Mucosa of gallbladder (tissue), 1 donor: ENCODE measurements at places on chromosomes 12 and 14. TPM values are rescaled to one million over a fixed set of nuclear protein-coding genes. Genes with fewer than 3 reads are reported as not detected.

The GPR162 gene
- total RNA-seq: 12.3 TPM

The NIN gene
- 28.3 TPM for total RNA-seq

The PRIMA1 gene
- 5.0 TPM for total RNA-seq

The ANKRD13A gene
- total RNA-seq: 54.3 TPM

The BCL2L14 gene
- total RNA-seq: 13.5 TPM

The TSPAN19 gene
- total RNA-seq: not detected

The EEA1 gene
- total RNA-seq: 30.0 TPM

The RNF212B gene
- 0.20 TPM for total RNA-seq

The TAS2R8 gene
- not detected for total RNA-seq
